Skeletal muscle cell (primary cell): ENCODE measurements at places on chromosomes 1 and 21.

DNA sequence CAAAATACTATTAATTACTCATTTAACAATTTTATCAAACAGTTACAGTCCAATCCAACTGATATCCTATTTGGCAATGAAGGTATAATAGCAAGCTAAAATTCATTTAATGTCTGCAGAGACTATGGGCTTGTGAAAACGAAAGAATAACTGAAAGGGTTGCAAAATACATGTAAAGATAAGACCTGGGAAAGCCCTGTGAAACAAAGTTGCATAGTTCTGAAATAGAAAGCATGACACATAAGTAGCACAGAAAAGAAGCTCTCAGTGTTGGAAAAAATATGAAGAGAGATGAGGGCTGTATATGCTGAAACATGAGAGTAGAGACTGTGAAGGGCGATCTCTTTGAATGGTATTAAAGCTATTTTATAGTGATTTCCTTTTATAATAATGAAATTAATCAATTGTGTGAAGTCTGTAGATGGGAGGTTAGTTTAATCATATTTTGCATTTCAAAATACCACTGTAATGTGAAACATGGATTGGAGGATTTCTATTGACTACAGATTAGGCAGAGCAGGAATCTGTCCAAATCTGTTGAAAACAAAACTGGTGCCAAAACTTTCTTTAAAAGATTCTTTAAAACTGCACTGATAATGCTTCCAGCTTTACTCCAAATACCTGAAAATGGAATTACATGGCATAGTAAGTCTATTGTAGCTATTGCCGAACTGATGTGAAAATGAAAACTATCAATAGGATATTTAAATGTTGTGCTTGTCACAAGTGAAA, 1518.9 kb upstream of the B3GALT2 start:
- no peak for DNase-seq

DNA sequence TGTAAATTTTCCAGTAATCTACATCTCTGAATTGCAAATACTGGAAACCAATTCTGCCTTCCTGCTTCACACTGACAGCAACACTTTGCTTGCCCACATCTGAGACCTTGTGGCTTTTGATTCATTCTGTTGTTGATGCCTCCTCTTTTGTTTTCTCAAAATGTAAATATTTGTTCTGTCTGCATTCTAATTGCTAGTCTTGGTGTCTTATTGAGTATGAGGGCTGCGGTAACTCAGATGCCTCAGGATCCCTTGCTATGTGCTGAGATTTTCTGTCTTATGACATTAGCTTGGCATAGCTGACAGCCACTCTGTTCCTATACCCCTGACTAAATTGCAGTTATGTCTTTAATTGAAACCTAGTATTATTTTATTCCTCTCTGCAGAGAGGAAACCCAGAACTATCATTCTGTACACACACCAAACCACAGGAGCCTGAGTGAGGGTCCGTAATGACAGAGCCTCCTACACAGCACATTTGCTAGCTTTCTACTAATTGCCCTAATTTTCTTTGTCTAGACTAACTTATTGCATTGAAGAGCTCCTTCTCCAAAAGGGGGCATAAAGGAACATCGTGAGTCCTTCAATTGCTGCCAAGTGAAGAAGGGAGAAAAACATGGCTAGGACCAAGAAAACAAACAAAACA, 72.1 kb downstream of the GREM2 start:
- DNase-seq, result no peak

DNA sequence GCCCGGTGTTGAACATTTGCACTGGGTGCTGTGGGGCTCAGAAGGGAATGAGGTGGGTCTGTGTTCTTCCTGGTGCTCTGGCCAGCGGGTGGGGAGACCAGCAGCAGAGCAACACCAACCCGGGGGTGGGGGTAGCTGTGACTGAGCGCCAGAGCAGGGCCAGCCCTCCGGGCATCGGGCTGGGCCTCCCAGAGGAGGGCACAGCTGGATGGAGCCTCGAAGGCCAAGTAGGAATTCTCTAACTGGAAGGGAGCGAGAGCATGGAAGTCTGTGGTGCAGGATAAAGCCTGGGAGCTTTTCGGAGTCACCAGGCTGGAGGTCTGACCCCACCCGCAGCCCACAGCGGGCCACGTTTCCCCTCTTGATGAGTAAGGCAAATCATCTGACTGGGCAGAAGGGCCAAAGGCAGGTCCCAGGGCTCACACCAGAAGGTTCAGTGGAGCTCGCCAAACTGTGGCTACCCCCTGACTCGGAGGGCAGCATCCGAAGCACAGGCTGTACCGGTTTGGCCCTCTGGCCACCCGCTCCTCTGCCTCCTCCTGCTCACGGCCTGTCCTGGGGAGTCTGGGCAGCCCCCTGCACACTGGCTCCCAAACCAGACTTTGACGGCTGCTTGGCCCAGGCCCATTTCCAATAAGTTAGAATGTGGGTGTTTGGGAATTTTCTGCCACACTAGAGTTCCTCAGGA, 18.8 kb downstream of the SLC1A7 start:
- no peak for DNase-seq

DNA sequence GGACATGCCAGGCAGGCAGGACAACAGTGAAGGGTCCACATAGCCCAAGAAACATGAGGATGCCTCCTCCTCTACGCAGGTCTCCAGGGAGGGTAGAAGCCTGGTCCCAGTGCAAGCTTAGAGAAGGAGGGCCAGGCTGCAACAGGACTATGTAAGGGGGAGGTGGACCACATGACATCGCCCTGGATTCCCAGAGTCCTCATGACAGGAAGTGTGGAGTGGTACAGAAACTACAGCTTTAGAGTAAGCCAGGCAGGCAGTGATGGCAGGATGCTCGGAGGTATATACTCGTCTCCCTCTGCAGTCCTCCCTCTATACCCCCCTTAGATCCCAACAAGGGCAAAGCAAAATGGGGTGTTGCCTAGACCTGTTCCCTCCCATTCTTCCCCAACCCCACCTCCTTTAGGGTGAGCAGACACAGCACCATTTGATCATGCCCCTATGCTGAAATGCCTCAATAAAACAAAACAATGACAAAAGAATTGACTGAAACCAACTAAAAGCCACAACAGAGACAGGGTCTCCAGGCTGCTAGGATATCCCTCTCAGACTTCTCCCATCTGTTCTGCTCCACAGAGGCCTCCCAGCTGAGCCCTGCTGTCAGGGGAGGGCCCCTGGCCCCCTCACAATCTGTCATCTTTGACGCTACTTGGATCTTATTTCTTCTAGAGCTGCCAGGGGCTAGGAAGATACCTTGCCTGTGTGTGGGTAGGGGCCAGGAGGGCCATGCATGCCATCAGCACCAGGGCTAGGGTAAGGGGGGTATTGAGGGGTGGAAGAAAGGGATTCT, 13.1 kb downstream of the FAM78B start:
- DNase-seq, result no peak

DNA sequence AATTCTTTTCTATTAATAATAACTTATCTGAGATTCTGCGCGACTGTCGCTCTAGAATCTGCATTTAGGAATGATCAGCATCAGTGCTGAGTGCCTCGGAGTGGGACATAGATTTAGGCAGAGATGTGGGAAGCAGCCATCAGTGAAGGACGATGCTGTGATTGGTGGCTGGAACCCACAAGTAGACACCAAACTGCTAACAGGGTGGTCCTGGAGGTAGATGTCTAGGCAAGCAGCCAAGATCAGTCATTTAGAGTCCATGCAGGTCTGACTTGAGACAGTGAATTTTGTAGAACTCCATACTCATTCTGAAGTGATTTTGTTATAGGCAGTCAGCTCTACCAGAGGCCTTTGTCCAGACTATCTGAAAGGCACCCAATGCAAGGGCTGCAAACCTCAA, 51.8 kb upstream of the LYST start:
- no peak for DNase-seq

GRCh38 chr1:24381256-24381655, 32.3 kb downstream of the STPG1 start:
- no peak for DNase-seq

DNA sequence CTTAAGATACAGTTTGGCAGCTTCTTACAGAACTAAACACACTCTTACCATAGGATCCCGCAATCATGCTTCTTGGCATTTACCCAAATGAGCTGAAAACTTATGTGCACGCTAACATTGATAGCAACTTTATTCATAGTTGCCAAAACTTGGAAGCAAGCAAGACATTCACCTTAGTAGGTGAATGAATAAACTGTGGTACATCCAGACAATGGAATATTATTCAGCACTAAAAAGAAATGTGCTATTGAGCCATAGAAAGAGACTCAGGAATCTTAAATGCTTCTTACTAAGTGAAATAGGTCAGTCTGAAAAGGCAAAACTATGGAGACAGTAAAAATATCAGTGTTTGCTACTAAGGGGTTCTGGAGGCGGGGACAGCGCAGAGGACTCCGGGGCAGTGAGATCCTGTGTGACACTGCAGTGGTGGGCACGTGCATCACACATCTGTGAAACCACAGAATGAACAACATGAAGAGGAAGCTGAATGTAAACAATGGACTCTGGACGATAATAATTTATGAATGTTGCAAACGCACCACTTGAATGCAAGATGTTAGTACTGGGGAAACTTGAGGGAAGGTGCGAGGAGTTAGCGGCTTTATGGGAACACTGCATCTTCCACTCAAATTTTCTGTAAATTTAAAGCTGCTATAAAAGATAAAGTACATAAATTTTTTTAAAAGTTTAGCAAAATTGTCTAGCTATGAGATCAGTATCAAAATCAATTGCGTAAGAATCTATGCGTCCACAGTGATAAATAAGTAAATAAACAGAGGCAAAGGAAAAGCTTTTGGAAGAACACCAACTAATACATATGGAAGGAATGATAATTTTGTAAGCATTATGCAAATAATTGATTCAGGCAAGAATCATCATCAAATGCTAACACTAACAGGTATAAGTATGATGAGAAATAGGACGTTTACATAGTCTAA, 15.4 kb upstream of the SPATC1L start:
- no peak for DNase-seq

DNA sequence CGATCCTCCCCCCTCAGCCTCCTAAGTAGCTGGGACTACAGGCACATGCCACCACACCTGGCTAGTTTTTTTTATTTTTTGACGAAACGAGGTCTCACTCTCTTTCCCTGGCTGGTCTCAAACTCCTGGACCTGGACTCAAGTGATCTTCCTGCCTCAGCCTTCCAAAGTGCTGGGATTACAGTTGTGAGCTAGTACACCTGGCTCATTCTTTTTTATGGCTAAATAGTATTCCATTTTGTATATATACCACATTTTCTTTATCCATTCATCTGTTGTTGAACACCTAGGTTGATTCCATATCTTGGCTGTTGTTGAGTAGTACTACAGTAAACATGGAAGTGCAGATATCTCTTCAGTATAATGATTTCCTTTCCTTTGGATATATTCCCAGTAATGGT, 62.3 kb upstream of the RCC1 start:
- DNase-seq, result no peak

DNA sequence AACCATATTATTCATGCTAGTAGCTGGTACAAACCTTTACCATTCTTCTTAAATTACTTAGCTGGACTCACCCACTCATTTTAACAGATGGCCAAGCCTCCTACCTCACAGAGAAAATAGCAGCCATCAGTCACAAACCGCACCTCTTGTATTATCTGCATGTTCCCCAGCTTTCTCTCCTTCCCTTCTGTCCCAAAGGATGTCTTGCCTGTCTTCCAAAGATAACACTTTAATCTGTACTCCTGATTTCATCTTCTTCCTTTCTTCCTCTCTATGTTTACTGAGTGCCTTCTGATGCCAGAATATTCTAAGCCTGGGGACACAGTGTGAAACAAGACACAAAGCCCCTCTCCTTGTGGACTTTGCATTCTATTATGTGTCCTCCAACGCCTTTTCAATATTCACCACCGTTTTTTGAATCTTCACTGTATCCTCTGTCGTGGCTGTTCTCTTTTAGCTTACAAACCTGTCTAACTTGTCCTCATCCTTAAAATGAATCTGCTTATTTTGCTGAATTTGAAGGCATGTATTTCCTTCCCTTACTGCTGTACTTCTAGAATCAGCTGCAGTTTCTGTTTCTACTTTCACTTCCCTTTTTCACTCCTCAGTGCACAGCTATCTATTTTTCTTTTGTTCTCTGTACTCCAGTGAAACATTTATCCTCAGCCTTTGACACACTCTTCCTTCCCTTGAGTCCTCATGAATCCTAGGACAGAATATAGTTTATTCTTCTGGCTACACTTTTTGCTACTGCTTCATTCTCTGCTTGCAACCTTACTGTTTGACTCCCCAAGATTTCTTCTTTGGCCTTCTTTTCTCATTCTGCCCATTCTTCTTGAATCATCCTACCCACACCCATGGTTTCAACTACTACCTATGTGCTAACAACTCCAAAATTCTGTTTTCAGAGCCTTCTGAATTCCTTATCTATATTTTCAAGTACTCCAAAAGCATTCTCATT, 216.9 kb upstream of the SAMSN1 start:
- DNase-seq, result no peak

DNA sequence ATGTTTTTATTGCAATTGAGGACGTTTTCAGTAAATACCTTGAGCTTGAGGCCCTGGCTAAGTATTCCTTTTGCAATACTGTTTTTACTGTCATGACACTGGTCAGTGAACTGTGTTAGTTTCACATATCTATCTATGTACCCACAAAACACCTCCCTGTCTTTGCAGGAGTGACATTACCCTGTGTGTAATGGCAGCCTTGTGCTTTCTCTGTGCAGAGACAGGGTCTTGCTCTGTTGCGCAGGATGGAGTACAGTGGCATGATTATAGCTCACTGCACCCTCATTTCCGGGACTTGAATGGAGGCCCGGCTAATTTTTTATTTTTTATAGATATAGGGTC, 8.9 kb downstream of the YBX1 start:
- no peak for DNase-seq

GRCh38 chr1:46801323-46802055, 2.6 kb downstream of the CYP4B1 start:
- DNase-seq, result no peak

GRCh38 chr1:226408285-226409184, 642 bp upstream of the PARP1 start:
- DNase-seq, result no peak

GRCh38 chr1:195606483-195606882, 1001.8 kb downstream of the KCNT2 start:
- DNase-seq, result no peak

DNA sequence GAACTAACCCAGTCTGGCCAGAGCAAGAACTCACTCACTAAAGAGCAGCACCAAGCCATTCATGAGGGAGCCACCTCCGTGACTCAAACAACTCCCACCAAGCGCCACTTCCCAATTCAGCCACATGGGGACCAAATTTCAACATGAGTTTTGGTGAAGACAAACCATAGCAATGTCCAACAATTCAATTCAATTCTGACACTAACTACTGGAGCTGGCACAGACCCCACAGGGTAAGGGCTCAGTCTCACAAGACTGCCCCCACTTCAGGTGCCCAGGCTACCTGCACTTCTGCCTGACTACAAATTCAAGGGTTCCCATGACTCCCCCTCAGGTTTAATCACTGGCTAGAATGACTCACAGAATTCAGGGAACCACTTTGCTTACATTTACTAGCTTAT, 48.8 kb upstream of the RAP1A start:
- no peak for DNase-seq
